NCI-H1694 (cell line): ENCODE measurements at places on chromosomes 13 and 19.

- no peak for DNase-seq
Observed at GRCh38 chr13:51833980-51834379, 11.0 kb downstream of the TMEM272 start.

DNA sequence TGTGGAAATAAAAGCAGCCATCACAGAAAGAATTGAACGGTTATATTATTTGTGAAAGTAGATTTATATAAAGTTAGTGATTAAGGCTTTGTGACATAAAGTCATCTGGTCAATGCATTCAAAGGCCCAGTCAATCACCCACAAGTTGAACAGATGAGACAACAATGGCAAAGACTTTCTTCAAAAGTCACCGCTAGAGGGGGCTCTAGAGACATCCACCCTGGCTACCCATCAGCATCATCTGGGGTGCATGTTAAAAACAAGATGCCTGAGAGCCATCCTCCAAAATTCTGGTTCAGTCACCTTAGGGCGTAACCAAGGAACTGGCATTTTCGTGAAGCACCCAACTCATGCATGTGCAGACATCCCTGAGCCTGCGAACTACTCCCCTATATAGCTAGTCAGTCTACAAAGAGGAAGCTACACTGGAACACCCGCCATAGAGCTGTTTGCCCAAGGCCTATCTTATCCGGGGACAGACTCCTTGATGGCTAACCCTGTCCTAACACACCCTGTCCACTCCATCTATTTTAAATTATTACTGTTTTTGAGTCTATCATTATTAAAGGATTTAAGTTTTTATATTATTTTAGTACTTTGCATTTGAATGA, 970.5 kb downstream of the UQCRFS1 start:
- no peak for DNase-seq

DNA sequence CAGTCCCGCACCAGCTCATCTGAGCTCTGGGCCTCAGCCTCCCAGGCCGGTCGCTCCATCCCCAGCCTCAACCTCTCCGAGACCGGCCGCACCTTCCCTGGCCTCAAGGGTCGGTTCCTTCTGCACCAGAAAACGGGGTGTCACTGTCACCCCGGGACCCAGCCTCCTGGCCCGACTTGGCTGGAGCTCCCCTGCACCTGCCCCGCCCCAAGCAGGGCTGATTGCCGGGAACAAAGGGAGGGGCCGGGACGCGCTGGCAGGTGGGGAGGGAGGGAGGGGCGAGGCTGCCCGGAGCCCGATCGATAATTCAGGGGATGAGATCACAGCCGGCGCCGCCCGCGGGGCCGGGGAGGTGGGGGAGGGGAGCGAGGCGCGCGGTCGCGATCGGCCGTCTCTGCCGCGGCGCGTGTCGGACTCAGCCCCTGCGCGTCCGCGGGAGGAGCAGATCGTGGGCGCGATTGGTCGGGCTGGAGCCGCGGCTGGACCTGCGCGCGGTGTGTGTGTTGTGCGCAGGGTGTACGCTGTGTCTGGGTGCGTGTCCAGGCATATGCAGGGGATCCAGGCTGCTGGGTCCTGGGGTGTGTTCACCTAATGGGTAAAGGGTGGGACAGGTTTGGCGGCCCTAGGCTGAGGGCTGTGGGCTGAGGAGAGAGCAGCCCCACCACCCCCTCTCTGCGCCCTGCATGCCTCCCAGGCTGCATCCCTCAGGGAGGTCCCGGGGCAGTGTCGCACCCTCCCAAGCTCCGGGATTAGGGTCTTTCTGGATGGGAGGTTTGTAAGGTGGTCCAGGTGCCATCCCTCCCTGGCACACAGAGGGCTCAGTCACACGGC, 1.1 kb upstream of the SHC2 start:
- no peak for DNase-seq

GRCh38 chr19:29606420-29606747, 301 bp downstream of the POP4 start:
- DNase-seq = no peak

DNA sequence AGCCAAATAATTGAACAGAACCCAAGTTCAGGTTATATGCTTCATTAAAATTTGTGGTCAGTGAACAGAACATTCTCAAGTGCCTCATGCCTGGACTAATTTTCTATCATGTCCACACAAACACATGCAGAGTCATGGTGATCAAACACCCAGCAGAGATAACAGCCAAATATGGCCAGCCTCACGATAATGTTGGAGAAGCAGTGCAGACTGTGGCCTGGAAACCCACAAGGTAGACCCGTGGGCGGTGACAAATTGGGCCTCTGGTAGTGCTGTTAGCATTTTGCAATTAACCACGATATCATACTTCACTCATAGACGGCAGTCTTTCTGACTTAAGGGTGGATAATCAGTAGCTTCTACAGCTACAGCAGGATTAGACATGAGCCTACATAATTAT, 35.0 kb upstream of the VWA8 start:
- DNase-seq = no peak

GRCh38 chr13:97226788-97227627, 4.9 kb downstream of the MBNL2 start:
- no peak for DNase-seq

- no peak for DNase-seq
Observed at GRCh38 chr13:91142572-91142971, 204.9 kb upstream of the MIR17HG start.

DNA sequence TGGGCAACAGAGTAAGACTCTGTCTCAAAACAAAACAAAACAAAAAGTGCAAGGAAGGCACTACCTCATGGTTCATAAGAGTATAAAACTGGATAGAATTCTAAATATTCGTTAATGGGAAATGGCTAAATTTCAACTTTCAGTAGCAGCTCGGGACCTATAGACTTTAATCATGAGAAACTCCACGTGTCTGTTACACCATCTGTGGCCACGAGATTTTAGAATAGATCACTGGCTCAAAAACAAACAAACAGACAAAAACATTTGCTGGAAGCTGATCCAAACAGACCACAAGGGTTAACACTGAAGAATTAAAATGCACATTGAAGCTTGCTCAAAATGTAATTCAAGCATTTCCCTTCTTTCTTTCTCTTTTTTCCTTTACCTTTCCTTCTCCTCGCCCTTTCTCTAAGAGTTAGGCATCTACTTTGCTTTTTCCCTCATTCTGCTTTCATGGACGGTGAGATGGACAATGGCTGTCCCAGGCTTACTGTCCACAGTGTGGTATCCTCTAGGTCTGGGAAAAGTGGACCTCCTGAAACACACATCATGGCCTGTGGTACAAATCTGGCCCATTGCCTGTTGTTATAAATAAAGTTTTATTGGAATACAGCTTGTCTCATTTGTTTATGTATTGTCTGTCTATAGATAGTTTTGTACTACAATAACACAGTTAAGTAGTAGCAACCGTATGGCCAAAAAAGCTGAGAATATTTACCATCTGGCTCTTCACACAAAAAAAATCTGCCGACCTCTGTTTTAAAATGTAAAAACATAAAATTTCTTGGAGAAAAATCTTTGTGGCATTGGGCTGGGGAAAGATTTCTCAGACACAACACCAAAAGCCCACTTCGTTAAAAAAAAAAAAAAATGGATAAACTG, 10.3 kb downstream of the ELAVL1 start:
- DNase-seq = no peak

DNA sequence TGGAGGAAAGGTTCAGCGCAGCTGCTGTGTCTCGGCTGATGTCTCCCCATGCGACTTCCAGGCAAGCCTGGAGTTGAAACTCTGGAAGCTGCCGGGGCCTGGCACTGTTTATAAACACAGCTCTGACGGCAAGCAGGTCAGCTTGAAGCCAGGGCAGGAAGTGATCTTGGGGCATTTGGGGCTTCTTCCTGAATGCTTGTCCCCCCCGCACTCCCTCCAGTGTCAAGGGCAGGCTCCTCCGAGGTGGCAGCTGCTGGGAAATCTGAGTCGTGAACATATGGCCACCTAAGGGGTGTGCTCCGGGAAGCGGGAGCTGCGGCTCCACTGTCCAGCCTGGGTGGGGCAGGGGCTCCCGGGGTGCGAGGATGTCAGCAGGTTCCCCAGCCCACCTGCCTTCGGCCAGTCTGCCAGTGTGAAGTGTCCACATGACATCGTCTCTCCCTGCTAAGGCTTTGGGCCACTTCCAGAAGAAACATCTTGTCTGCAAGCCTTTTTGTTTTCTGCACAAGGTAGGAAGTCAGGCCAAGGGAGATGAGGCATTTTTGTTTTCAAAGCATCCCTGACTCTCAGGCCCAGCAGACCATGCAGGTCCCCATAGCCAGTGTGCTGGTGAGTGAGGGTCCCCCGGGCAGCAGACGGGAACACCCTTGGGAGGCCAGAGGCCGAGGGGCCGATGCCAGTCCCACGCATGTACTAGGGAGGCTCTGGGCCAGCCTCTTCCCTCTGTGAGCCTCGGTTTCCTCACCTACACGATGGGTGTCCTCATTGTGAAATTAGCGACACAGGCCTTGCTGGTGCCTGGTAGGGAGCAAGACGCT, 2.7 kb downstream of the PIAS4 start:
- no peak for DNase-seq

- DNase-seq = no peak
Observed at GRCh38 chr13:37390735-37391134, 207.8 kb downstream of the POSTN start.

- no peak for DNase-seq
Observed at GRCh38 chr13:101065329-101065728, 351.0 kb downstream of the NALCN start.

DNA sequence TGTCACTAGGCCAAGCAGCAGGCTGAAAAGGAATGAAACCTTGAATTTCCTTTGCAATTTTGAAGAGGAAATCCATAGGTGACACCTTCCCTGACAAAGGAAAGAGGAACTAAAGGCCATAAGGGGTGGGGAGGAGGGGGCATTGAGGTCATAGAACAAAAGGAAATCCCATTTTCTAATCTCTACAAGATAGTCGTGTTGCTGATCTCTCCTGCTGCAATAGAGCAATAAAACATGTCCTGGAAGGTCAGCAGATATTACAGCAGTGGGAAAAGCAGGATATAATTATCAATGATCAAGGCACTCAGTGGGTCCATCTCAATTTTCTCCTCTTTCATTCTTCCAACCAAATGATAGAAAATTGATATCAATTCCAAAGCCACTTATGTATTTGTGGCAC, 20.3 kb upstream of the RAP2A start:
- no peak for DNase-seq

DNA sequence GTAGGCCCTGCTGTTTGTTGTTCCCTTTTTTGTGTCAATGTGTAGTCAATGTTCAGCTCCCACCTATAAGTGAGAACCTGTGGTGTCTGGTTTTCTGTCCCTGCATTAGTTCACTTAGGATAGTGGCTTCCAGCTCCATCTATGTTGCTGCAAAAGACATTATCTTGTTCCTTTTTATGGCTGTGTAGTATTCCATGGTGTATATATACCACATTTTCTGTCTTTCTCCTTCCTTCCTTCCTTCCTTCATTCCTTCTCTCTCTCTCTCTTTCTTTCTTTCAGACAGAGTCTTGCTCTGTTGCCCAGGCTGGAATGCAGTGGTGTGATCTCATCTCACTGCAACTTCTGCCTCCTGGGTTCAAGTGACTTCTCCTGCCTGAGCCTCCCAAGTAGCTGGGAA, 21.0 kb downstream of the CYP2A6 start:
- no peak for DNase-seq

GRCh38 chr13:26664876-26665275, 95.7 kb downstream of the GPR12 start:
- peak; percentile 35 for DNase-seq

- DNase-seq = no peak
Observed at GRCh38 chr13:47294691-47295090, 397.8 kb upstream of the HTR2A start.

- no peak for DNase-seq
Observed at GRCh38 chr13:113408562-113408961, 44.6 kb upstream of the GRTP1 start.

GRCh38 chr19:55373306-55373992, 3.2 kb upstream of the TMEM190 start:
- DNase-seq = no peak

- DNase-seq = no peak
Observed at GRCh38 chr19:51702825-51703574, 9.9 kb downstream of the SPACA6 start.

DNA sequence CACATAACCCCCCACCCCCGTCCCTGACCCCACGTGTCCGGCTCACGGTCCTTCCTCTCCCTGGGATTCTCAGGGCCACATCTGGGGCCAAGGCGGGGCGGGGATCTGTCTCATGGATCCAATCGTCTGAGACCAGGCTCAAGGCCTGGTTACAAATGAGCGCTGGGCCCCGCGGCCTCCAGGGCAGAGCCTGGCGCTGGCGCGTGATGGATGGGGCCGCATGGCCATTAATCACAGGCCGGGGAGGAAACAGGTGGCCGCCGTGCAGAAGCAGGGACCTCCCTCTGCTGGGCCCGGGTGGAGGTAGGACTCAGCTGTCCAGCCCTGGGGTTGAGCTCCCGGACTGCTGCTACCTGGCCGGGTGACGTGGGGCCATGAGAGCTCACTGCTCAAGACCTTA, 5.8 kb upstream of the TLE5 start:
- DNase-seq = no peak

DNA sequence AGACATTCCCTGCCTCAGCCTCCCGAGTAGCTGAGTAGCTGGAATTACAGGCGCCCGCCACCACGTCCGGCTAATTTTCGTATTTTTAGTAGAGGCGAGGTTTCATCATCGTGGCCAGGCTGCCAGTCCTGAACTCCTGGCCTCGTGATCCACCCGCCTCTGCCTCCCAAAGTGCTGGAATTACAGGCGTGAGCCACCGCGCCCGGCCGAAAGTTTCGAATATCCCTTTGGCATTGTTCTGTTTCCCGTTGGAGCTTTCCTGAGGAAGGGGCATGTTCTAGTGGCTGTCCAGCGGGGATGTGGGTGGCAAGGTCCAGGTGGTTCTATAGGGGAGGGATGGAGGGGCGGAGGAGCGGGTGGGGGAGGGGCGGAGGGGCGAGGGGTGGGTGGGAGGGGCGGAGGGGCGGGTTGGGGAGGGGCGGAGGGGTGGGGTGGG, 2.1 kb upstream of the BSG start:
- DNase-seq = no peak

DNA sequence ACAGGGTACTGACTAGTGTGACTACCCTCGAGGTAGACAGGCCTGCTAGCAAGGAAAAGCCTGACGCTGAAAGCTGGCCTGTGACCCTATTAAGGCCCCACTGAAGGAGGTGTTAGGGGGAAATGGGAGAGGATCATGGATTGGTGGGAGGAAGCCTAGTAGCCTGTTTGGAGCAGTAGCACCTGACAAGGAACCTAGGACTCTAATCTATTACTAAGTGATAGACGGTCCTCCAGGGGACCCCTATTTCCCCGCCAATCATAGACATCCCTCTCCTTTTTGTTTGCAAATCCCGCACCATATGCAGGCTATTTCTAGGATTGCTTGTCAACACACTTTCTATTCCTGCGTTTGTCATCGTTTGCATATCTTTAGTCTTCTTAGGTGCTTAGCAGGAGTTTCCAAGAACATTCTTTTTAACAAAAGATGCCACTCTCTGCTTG, 1338.8 kb upstream of the MIR17HG start:
- DNase-seq = no peak

- peak; percentile 54 for DNase-seq
Observed at GRCh38 chr19:18700501-18701249, 17.2 kb downstream of the CRTC1 start.

DNA sequence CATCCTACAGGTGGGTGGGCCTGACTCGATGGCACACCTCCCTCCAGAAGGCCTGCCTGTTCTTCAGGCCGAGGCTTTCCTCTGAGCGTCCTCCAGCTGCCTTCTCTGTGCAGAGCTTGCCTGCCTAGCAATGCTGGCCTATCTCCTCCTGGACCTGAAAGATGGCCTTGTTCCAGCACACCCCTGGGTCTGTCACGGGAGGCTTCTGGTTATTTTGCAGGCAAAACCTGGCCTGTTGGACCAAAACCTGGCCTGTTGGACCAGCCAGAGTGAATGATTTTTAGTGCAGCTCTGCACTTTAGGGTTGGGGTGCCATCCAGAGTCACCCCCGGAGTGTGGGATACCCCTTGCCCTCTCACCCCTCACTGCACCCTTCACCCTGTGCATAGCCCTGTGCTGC, 128.4 kb downstream of the KATNAL1 start:
- no peak for DNase-seq
